ENCODE measurements at places on chromosomes 7 and 10. TPM values are rescaled to one million over a fixed set of nuclear protein-coding genes. Genes with fewer than 3 reads are reported as not detected.

GRCh38 chr7:29038463-29038862 is 80.3 kb upstream of the TRIL start:
- no peak for DNase-seq
- H3K27me3 ChIP-seq = no peaks in the 10 kb centered on the region
- no peaks in the 10 kb centered on the region for H3K36me3 ChIP-seq
- no peak overlapping the region for H3K4me3 ChIP-seq
- H3K27ac ChIP-seq = no peak overlapping the region
- no peaks in the 10 kb centered on the region for H3K4me1 ChIP-seq

The CBLL1 gene
- 28.8 TPM for polyA plus RNA-seq

The AUTS2 gene
- 7.8 TPM for polyA plus RNA-seq

- H3K27ac ChIP-seq = peak overlapping the region; percentile 65
- peaks cover 28% of the 10 kb centered on the region for H3K4me1 ChIP-seq
- H3K27me3 ChIP-seq = no peaks in the 10 kb centered on the region
- H3K4me3 ChIP-seq = peak overlapping the region; percentile 90
Observed at GRCh38 chr10:60778971-60779796, 906 bp downstream of the CDK1 start.

The TNS3 gene
- polyA plus RNA-seq = 68.8 TPM

The SP8 gene
- not detected for polyA plus RNA-seq

DNA sequence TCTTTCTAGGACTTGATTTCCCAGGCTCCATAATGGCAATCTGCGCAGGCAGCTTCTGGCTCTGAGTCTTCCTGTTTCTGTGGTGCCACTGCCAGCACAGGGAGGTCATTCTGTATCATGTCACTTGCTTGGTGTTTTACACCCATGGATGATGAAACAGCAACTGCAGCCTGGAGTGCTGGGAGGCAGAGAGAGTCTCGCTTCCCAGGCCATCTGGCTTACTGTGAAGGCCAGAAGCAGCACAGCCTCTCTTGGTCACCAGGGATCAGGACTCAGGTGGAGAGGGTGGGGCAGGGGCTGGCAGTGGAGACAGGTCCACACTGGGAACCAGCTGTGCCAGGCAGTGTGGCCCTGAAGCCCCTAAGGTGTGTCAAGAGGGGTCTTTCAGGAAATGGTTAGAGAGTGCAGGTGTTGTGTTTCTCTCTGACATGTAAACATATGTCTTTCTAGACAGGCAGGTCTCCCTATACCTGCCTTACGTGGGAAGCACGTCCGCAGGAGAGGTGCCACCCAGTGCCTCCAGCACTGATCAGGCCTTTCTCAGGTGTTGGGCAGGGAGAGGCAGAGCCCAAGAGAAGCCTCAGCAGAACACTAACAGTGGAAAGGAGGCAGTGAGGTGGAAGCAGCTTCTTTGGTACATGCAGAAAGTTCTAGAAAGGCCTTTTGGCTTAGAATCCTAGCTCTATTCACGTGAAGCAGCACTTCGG is 71.4 kb downstream of the INSIG1 start:
- no peaks in the 10 kb centered on the region for H3K36me3 ChIP-seq
- no peak overlapping the region for H3K27ac ChIP-seq
- no peak overlapping the region for H3K4me3 ChIP-seq
- peaks cover 62% of the 10 kb centered on the region for H3K27me3 ChIP-seq
- DNase-seq = no peak
- H3K4me1 ChIP-seq = no peaks in the 10 kb centered on the region

DNA sequence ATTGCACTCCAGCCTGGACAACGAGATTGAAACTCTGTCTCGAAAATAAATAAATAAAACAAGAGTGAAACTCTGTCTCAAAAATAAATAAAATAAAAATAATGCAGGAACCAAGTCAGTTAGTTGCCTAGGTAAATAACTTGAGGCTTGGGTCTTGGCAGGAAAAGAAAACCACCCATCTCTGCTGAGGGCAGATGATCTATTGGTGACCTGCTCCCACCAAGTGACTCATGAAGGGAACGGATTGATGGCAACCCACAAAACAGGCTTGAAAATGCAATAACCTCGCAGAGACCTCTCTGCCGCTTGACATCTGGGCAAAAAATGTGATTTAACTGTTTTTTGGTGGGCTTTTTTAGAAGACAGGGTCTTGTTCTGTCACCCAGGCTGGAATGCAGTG is 86.6 kb downstream of the CALN1 start:
- H3K27me3 ChIP-seq = peaks cover 20% of the 10 kb centered on the region
- H3K27ac ChIP-seq = no peak overlapping the region
- DNase-seq = no peak
- no peaks in the 10 kb centered on the region for H3K36me3 ChIP-seq

The BEND7 gene
- 9.2 TPM for polyA plus RNA-seq

GRCh38 chr7:158573310-158573709 is 14.3 kb downstream of the PTPRN2 start:
- H3K36me3 ChIP-seq = no peaks in the 10 kb centered on the region
- H3K27ac ChIP-seq = no peak overlapping the region
- peaks cover 26% of the 10 kb centered on the region for H3K4me1 ChIP-seq
- no peak overlapping the region for H3K4me3 ChIP-seq

DNA sequence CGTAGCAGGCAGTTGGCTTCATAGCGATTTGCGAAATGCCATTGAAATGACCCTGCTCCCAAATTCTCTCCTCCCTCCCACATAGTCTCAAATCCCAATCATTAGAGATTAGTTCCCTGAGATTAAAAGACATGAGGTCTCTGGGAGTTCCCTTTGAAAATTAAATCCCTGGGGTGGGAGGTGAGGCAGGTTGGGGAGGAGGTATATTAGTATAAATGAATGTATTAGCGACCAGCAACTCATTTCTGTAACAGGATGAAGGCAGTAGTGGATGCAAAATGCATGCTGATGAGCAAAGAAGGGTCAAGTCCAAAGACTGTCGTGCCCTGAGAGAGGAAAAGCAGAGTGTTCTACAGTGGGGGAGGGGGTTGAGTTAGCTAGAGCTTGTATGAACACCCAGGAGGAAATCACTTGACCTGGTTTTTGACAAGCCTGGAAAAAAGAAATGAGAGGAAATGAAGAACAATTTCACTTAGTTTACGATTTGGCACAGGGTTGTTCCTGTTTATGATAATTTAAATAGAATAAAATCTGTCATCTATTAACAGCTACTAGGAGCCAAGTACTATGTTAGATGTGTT is 79.6 kb upstream of the MTPN start:
- H3K36me3 ChIP-seq = no peaks in the 10 kb centered on the region
- H3K27ac ChIP-seq = no peak overlapping the region
- H3K27me3 ChIP-seq = no peaks in the 10 kb centered on the region
- no peak for DNase-seq
- no peaks in the 10 kb centered on the region for H3K4me1 ChIP-seq

DNA sequence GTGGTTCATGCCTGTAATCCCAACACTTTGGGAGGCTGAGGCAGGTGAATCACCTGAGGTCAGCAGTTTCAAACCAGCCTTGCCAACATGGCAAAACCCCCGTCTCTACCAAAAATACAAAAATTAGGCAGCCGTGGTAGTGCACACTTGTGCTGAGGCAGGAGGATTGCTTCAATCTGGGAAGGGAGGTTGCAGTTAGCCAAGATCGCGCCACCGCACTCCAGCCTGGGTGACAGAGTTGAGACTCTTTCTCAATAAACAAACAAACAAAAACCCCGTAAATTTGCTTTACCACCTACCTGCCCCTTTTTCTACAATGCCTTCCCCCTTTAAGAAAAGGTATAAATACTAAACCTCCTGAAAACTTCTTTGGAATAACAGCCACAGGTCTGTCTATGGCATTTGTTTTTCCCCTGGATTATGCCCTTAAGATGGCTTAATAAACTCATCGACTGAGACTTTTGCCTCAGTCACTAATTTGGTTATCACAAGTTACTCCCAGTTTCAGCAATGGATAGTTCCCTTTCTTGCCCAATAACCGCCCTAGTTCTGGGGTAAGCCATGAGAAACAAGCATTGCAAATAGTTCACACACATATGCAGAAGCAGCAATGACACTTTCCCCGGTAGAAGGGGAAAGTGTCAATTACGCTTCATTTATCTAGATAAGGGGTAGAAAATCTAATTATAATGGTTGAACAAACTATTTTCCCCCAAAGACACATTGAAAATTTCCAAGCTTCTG is 52.8 kb upstream of the SVIL start:
- peaks cover 17% of the 10 kb centered on the region for H3K4me1 ChIP-seq
- peak overlapping the region; percentile 96 for H3K27ac ChIP-seq
- H3K27me3 ChIP-seq = no peaks in the 10 kb centered on the region
- peaks cover 38% of the 10 kb centered on the region for H3K36me3 ChIP-seq
- DNase-seq = no peak
- no peak overlapping the region for H3K4me3 ChIP-seq

DNA sequence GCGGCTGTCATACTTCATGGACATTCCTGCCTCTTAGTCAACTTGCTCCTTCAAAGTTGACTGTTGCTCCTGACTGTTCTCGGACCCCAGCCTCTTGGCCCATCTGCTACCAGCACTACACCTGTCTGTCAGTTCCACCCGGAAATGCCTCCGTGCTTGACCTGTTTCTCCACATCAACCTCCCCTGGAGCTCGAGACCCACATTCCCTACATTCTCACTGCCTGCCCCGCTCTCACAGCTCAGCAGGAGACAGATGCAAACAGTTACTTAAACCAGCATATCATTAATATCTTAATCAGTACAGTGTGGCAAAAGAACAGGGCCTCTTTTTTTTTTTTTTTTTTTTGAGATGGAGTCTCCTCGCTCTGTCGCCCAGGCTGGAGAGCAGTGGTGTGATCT is 174.3 kb downstream of the NRP1 start:
- H3K4me3 ChIP-seq = no peak overlapping the region
- H3K4me1 ChIP-seq = peaks cover 20% of the 10 kb centered on the region
- H3K27me3 ChIP-seq = no peaks in the 10 kb centered on the region
- no peak for DNase-seq

DNA sequence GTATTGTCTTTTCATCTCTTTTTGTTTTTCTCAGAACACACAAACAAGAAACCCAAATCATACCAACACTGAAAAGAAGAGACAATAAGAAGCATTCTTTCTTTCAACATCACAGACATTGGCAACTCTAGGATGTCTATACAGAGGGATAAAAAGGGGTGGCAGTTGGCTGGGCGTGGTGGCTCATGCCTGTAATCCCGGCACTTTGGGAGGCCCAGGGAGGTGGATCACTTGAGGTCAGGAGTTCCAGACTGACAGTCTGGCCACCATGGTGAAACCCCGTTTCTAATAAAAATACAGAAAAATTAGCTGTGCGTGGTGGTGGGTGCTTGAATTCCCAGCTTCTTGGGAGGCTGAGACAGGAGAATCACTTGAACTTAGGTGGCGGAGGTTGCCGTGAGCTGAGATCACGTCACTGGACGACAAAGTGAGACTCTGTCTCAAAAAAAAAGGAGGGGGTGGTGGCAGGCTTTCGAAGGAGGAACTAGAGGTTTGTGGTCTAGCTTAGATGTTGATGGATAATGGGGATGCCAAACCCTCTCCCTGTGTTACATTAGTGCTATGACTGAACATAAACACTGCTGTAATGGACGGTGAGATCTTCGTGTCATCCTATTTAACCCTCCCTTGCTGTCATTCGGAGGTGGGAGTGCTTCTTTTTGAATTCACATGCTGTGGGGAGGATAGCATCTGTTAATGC is 9.4 kb downstream of the CNNM2 start:
- no peak overlapping the region for H3K4me3 ChIP-seq
- no peaks in the 10 kb centered on the region for H3K27me3 ChIP-seq
- no peaks in the 10 kb centered on the region for H3K36me3 ChIP-seq
- DNase-seq = no peak

The NPFFR1 gene
- polyA plus RNA-seq = not detected

GRCh38 chr10:111118758-111119157 is 41.9 kb downstream of the ADRA2A start:
- no peaks in the 10 kb centered on the region for H3K36me3 ChIP-seq
- no peak overlapping the region for H3K4me3 ChIP-seq
- no peaks in the 10 kb centered on the region for H3K4me1 ChIP-seq
- no peaks in the 10 kb centered on the region for H3K27me3 ChIP-seq

The ANXA8L1 gene
- polyA plus RNA-seq = 0.16 TPM

GRCh38 chr10:85851325-85851724 is 515.3 kb downstream of the GRID1 start:
- no peaks in the 10 kb centered on the region for H3K27me3 ChIP-seq
- no peak for DNase-seq
- no peaks in the 10 kb centered on the region for H3K36me3 ChIP-seq
- no peak overlapping the region for H3K27ac ChIP-seq
- no peak overlapping the region for H3K4me3 ChIP-seq

- no peak for DNase-seq
- no peaks in the 10 kb centered on the region for H3K36me3 ChIP-seq
- no peak overlapping the region for H3K27ac ChIP-seq
- peaks cover 17% of the 10 kb centered on the region for H3K27me3 ChIP-seq
- H3K4me1 ChIP-seq = no peaks in the 10 kb centered on the region
Observed at GRCh38 chr7:148588670-148589131, 1.9 kb upstream of the C7orf33 start.

The KIAA1217 gene
- 7.2 TPM for polyA plus RNA-seq

All from SK-N-SH (cell line).